ENCODE measurements at places on chromosomes 1 and 21. TPM values are rescaled to one million over a fixed set of nuclear protein-coding genes. Genes with fewer than 3 reads are reported as not detected.

Gene CRYAA
- not detected for total RNA-seq

Gene NGF
- total RNA-seq: 3.3 TPM

Gene ANKRD65
- not detected for total RNA-seq

Gene SMIM34
- total RNA-seq: not detected

Gene GABRD
- total RNA-seq: 0.58 TPM

Gene TPR
- total RNA-seq: 45.5 TPM

Gene SLC6A17
- total RNA-seq: 5.6 TPM

Gene UMODL1
- total RNA-seq: not detected

Gene LYPD8
- not detected for total RNA-seq

Gene ARTN
- not detected for total RNA-seq

Gene DAB1
- total RNA-seq: not detected

Gene TUFT1
- 13.3 TPM for total RNA-seq

Gene USH2A
- total RNA-seq: not detected

Gene PDE4B
- total RNA-seq: 19.7 TPM

Gene TCEANC2
- total RNA-seq: 2.6 TPM

Gene GSTM5
- total RNA-seq: not detected

Gene LRRC47
- 30.2 TPM for total RNA-seq

Gene LRRC3
- 1.9 TPM for total RNA-seq

Gene TRIM62
- total RNA-seq: 2.1 TPM

Gene PRDM15
- 4.2 TPM for total RNA-seq

Gene CYP4X1
- total RNA-seq: not detected

Gene BEST4
- 0.30 TPM for total RNA-seq

Gene DNASE2B
- total RNA-seq: not detected

Gene DIO1
- total RNA-seq: not detected

Gene NSL1
- total RNA-seq: 29.2 TPM

Gene SLC9C2
- not detected for total RNA-seq

Gene KRTAP19-3
- total RNA-seq: not detected

Gene OR2L2
- not detected for total RNA-seq

Gene LCE2B
- not detected for total RNA-seq

Gene LAX1
- not detected for total RNA-seq

Gene SLC35F3
- total RNA-seq: 3.8 TPM

Gene FAAH
- 0.82 TPM for total RNA-seq

Gene CYP4A22
- not detected for total RNA-seq

Gene OR2T2
- total RNA-seq: not detected

Gene C1orf122
- 57.6 TPM for total RNA-seq

Gene RAP1GAP
- total RNA-seq: 14.4 TPM

Gene ARMH1
- 0.55 TPM for total RNA-seq

Gene CRABP2
- total RNA-seq: 11.2 TPM

Gene LCE3E
- total RNA-seq: not detected

Gene HFM1
- total RNA-seq: not detected

Gene OR14I1
- total RNA-seq: not detected

Gene TIE1
- total RNA-seq: not detected

Gene CD48
- not detected for total RNA-seq

Gene DNM3
- total RNA-seq: 0.51 TPM

Gene SPOCD1
- total RNA-seq: 6.9 TPM

Gene UBL4B
- total RNA-seq: not detected

Gene OR2T11
- total RNA-seq: not detected

Gene PODN
- total RNA-seq: not detected

Gene PRRX1
- total RNA-seq: not detected

Gene LAMTOR5
- total RNA-seq: 187 TPM

Gene ATAD3B
- total RNA-seq: 3.2 TPM

Gene NES
- total RNA-seq: 1.2 TPM

Gene ACP6
- total RNA-seq: 19.1 TPM

Gene NBPF6
- total RNA-seq: not detected

Gene TSSK3
- total RNA-seq: 0.07 TPM

Gene OR2L5
- total RNA-seq: not detected

All from A549 treated with CpdA at 1 μM for 4 hours (cell line).